ENCODE measurements at places on chromosomes 5 and 9.

- no peak for DNase-seq
These were observed 121.2 kb downstream of the SAXO1 start for GRCh38 chr9:18911714-18912342.

- DNase-seq = no peak
These were observed 35.5 kb upstream of the GRHPR start for GRCh38 chr9:37386988-37387387.

DNA sequence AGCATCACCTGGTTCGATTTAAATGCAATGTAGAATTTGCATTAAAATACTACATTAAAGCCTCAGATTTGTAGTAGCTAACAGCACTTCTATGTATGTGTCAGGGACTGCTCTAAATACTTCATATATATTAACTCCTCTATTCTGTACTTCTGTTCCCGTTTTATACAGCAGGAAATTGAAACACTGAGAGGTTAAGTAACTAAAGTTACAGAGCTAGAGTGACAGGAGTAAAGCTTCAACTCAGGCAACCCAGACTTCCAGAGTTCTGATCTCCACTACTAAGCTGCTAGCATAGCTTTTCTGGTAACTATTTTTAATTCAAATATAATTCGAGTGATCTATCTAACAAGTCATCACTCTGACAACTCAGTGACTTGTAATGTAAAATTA is 619 bp upstream of the APC start:
- no peak for DNase-seq

DNA sequence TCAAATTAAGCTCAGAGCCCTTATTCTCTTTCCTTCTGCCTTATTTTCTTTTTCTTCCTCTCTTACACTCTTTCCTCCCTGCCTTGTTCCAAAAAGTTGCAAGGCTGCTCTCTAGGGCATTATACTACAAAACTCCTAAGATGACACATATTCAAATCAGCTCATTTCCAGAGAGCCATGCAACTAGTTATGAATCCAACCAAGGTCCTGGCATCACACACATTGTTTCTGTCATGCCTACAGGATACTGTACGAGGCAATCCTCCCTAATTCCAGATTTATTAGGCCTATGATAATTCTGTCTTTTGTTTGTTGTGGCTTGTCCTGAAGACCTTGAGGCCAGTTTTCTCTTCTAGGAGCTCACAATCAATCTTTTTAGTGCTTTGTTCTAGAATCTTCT is 87.0 kb upstream of the TBCA start:
- no peak for DNase-seq

- DNase-seq = no peak
These were observed 388.0 kb upstream of the ZNF608 start for GRCh38 chr5:125134216-125135081.

DNA sequence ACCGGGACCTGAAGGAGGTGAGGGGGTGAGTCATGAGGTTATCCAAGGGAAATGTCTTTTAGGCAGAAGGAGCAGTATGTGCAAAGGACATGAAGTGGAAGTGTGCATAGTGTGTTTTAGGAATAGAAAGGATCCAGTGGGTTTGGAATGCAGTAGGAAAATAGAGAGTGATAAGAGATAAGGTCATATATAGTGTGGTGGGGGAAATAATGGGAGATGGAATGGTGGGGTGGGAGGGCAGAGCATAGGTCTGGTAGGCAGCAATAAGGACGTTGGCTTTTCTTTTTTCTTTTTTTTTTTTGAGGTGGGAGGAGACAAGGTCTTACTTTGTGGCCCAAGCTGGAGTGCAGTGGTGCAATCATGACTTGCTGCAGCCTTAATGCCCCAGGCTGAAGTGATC is 17.8 kb downstream of the SNX24 start:
- DNase-seq = no peak

- no peak for DNase-seq
These were observed 51.0 kb upstream of the TNC start for GRCh38 chr9:115169003-115169402.

GRCh38 chr5:172140120-172140519 is 47.9 kb downstream of the STK10 start:
- DNase-seq = no peak

DNA sequence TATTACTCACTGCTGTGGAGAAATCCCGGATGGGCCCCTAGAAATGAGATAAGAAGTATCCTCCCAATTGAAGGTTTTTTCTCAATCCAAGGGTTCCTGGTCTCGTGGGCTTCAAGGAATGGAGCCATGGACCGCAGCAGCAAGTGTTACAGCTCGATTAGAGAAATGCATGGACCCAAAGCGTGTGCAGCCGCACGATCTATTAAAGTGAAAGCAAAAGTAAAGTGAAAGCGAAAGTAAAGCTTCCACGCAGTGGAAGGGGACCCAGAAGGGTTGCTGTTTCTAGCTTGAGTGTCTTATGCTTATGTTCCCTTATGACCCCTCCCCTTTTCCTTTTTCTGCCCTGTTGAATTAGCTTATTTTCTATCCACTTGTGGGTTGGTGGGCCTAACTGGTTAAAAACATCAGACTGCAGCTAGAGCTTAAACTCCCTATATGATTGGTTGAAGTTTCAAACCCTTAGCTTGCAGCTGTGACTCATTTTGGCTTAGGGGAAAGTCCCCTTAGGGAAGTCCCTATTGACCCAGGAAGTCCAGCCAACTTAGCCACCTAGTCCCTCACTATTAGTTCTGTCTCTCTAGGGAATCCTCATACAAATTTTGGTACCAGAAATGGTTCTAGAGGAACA is 1111.8 kb downstream of the TAF11L14 start:
- peak; percentile 76 for DNase-seq

DNA sequence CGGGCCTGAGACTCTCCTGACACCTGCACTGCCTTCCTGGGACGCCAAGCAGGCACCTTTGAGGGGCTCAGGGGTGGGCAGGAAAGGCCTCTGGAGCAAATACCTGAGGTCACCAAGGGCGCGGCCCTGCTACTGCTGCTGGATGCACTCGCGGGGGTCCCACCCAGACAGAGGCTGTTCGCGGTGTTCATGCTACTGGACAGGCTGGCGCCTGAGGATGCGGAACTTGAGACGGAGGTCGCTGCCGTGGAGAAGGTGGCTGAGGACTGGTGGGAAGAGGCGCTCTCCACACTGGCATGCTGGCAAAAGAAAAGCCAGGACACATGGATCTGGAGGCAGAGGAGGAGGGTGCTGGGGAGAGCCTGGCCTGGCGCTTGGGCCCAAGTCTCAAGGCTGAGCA is 110.7 kb downstream of the UBE2R2 start:
- no peak for DNase-seq

DNA sequence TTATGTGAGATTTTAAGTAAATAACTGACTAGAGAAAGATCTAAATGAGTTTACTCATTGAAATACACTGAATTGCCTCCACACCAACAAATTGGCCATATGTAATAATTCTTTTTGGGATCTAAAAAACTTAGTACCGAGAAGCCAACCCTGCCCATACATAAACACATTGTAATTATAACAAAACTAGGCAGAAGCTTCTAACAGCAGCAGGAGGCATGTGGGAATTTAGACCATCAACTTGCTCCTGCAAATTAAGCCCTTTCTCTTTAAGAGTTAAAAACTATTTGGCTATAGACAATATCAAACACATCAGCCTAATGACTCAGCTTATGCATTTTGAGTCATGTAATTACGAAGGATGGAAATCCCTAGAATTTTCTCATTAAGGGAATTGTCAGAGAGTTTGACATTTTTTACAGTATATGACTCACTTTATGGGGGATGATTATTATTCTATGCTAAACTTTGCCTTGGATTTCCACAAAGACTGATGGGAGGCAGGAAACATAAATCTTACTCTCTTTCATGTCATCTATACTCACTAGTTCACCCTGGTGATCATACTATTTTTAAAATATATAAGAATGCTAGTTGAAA is 1.0 kb downstream of the IL7R start:
- no peak for DNase-seq

DNA sequence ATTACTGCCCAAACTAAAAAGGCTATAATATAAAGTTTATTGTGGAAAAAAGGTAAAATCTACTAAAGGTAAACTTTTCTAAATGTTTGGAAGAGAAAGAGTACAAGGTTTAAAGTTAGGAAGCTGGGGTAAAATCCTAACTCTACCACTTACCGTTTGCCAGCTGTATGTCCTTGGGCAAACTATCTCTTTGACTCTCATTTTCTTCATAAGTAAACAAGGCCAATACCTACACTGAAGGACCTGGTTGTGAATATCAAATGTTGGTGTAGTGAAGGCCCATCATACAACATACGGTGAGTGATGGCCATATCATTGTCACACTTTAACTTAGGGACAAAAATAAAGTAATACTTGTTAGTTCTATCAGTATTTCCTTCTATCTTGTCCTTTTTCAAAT is 34.9 kb downstream of the ABHD17B start:
- no peak for DNase-seq

DNA sequence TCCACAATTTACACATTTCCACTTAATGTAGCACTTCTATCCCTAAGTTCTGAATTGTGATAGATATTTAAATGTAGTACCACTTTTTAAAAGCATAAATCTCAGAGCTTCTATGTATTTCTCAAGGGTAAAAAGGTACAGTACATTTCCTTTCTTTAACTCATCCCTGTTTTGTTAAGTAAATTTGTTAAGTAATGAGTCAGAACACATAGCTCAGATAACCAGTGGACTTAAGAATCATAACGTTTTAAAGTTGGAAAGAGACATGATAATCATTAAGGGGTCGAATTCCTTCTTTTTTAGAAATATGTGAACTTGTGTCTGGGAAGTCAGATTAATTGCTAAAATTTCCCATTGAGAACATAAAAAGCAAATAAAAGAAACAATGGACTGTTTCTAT is 810.2 kb upstream of the NUDT12 start:
- DNase-seq = no peak

- no peak for DNase-seq
These were observed 38.7 kb downstream of the UBQLN1 start for GRCh38 chr9:83669067-83669466.

DNA sequence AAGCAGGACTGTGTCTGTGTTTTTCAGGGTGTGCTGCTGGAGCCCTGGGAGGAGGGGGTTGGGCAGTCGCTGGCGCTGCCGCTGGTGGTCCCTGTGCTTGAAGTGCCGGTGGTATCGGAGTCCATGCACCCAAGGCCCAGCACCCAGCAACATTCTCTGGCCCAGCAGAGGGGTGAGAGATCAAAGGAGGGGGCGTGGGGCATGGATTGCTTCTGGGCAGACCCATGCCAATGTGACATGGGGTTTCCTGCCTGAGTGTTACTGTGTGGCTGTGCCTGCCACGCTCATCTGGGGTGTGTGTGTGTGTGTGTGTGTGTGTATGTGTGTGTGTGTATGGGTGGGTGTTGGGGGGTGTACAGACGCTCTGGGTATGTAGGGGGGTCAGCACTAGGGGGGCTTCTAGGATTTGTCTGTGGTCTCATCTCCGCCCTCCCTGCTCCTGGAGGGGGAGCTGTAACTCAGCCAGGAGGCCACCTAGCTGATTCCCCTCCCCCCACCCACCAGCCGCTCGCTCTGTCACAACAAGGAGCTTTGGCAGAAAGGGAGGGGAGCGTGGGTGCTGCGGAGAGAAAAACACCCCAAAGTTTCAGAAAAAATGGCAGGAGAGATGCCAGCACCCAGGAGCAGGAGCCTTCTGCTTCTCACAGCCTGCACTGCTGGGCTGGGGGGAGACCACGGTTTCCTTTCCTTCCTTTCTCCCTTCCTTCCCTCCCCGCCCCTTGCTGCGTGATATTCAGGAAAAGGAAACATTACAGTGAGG is 35.9 kb upstream of the HSPA9 start:
- no peak for DNase-seq

- DNase-seq = no peak
These were observed 5.9 kb downstream of the ARSB start for GRCh38 chr5:78979117-78979742.

DNA sequence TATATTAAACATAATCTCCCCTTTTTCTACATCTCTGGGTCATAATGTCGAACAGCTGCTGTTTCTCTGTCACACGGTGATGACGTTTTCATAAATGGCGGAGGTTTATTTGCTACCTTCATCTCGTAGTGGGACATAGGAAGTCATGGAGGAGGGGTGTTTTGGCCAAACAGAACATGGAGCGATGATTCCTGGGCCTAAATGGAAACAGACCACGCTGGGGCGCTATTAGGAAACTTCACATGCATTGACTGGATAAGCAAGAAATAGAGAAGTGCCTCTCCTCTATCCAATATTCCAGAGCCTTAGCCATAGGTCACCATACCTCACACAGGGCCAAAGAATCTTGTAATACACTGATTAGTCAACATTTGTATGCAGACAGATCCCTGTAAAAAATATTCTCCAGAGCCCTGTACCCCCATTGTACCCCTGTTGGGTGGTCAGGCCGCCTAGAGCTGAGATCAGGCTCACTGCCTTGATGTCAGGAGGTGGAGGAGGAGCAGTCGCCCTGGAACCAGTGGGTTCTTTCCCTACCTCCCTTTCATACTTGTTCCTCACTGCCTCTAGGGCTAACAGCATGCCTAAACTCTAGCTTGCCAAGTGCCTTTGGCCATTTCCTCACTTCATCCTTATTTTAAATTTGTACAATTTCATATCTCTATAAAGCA is 77.8 kb upstream of the SPIN1 start:
- no peak for DNase-seq

- no peak for DNase-seq
These were observed 265.7 kb downstream of the AOPEP start for GRCh38 chr9:94991961-94992907.

DNA sequence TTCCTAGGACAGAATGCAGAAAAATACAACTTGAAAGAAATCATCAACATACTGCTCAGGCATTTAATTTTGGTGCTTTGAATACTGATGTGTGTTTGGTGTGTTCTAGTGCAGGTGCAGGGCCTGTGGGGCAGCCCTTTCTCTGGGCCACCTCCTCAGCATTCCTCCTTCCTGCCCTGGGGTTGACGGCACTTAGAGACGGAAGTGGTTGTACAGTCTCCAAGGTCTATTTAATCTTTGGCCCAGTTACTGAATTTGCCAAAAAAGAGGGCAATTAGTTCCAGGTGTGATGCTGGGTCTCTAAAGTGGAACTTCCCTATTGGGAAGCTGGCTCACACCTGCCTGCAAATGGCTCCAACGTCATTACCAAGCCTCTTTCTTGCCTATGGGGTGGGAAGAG is 269.0 kb downstream of the SH3GL2 start:
- DNase-seq = no peak

DNA sequence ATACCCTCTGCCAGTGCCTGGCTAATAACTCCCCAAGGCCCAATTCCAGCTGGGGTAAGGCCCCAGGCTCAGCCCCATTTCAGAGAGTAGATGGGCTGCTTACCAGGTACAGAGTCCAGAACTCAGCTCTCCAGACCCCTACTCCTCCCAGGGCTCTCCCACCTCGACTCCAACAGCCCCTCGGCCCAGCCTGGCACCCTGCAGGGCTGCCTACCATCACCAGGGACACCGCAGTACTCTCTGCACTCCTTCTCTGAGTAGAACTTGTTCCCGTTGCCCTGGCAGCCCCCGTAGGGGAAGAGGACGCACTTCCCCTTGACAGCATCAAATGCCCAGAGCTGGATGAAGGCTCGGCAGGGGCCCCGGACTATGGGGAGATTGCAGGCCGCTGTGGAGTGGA is 17.4 kb downstream of the AMBP start:
- no peak for DNase-seq

GRCh38 chr5:65727491-65728156 is 5.6 kb downstream of the NLN start:
- no peak for DNase-seq

GRCh38 chr9:107972346-107972745 is 482.8 kb upstream of the KLF4 start:
- no peak for DNase-seq
